SK-MEL-5 (cell line): ENCODE measurements at places on chromosomes 3 and 15. TPM values are rescaled to one million over a fixed set of nuclear protein-coding genes. Genes with fewer than 3 reads are reported as not detected.

Gene TMEM89
- not detected in 2 replicates for total RNA-seq

Gene ANKUB1
- total RNA-seq = 0.08 TPM in 1 of 2 replicates, not detected in the other

Gene THAP10
- total RNA-seq = 0.48 and 0.80 TPM in 2 replicates

- DNase-seq = no peak
Observed at GRCh38 chr3:128491941-128492670, 895 bp downstream of the GATA2 start.

- no peak for DNase-seq
Observed at GRCh38 chr15:71167445-71168165, 52.3 kb downstream of the THSD4 start.

Gene ARHGAP31
- total RNA-seq = 11.4 and 13.9 TPM in 2 replicates

Gene ADCY5
- 1.0 and 1.2 TPM in 2 replicates for total RNA-seq

DNA sequence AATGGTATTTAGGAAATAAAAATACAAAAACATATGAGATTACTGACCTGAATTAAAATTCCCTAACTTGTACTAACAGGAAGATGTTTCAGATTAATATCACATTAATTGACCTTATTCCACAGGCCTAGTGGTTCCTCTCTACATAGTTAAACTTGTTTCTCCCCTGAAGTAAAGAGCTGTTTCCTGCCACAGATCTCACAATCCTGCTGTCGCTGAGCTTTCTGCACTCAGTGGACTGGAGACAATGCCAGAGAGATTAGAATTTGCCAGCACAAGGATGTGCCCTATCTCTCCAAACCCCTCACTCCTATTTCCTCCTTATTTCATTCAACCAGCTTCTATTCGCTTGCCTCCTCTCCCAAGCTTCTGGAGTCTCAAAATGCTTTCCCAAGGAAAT lies 130.6 kb downstream of the CTNNB1 start:
- DNase-seq = no peak

- peak; percentile 19 for DNase-seq
Observed at GRCh38 chr3:196537319-196537984, 22.3 kb upstream of the SMCO1 start.

DNA sequence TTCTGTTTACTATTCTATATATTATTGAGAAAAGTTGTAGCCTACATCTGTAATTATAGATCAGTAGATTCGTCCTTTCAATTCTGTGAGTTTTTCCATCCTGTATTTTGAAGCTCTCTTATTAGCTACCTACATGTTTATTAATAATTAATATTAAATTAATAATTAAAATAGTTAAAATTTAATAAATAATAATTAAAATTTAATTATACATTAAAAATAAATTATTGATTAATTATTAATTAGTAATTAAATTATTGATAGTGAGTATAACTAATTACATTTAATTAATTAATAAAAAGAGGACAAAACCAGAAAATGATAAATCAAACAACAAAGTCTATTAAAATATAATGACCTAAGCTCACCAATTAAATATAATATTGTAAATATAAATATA lies 606.6 kb upstream of the ROBO1 start:
- DNase-seq = no peak

Gene TMEM207
- 0.19 and 0.21 TPM in 2 replicates for total RNA-seq

Gene ESYT3
- total RNA-seq = 0.05 TPM in 1 of 2 replicates, not detected in the other

Gene DGKG
- 4.7 and 5.2 TPM in 2 replicates for total RNA-seq

Gene GPR87
- total RNA-seq = not detected in 2 replicates

Gene SEMA7A
- 15.5 and 20.9 TPM in 2 replicates for total RNA-seq

GRCh38 chr15:59567324-59567723 lies 44.3 kb upstream of the GCNT3 start:
- no peak for DNase-seq

DNA sequence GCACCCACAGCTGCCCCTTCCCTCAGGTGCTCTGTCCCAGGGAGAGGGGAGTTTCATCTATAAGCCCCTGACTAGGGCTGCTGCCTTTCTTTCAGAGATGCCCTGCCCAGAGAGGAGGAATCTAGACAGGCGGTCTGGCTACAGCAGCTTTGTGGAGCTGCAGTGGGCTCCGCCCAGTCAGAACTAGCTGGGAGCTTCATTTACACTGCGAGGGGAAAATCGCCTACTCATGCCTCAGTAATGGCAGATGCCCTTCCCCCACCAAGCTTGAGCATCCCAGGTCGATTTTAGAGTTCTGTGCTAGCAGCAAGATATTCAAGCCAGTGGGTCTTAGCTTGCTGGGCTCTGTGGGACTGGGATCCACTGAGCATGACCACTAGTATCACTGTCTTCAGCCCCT lies 181.2 kb upstream of the RARB start:
- DNase-seq = no peak

GRCh38 chr3:186152889-186153292 lies 44.0 kb upstream of the ETV5 start:
- DNase-seq = no peak

- no peak for DNase-seq
Observed at GRCh38 chr3:156488767-156489166, 66.2 kb downstream of the SSR3 start.

- no peak for DNase-seq
Observed at GRCh38 chr3:189625071-189625470, 6.1 kb upstream of the TP63 start.

Gene KLHDC8B
- total RNA-seq = 12.2 and 15.8 TPM in 2 replicates
